ENCODE measurements at places on chromosomes 2 and 18.

GRCh38 chr2:28357055-28357454 lies 35.6 kb upstream of the FOSL2 start:
- DNase-seq = no peak

DNA sequence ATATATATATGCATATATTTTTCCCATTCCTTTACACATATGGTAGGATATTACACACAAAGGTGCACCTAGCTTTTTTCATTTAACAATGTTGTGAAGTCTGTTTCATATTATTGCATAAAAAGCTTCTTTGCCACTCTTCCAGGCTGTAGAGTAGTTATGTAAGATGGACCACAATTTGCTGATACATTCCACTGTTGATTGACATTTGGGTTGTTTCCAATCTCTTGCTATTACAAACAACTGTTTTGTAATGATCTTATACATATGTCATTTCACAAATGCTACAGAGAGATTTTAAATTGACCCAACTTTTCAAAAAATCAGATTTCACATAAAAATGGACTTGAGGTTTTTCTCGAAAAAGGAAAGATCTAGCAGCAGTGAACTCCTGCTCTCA lies 301.4 kb downstream of the CDCA7 start:
- no peak for DNase-seq

GRCh38 chr2:179596018-179596417 lies 265.4 kb downstream of the ZNF385B start:
- DNase-seq = no peak

DNA sequence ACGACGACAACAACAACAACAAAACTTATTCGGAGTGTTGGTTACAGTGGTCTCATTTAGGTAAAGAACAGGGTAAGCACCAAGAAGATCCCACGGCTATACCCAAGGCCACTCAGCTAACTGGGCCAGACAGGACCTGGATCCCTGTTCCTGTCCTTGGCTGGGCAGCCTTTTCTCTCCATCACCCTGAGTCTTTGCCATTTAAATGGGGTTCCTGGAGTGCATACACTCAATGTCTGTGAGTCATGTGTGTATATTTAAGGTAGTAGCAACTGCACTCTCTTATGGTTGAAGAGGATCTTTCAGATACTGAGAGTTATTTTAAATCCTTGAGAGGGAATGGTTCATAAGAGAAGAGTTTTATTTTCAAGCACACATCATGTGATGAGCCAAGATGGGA lies 35.3 kb downstream of the ADCYAP1 start:
- DNase-seq = no peak

- DNase-seq = no peak
Measured at GRCh38 chr2:204140246-204140645, 203.7 kb downstream of the ICOS start.

GRCh38 chr2:226758921-226759640 lies 40.5 kb downstream of the IRS1 start:
- DNase-seq = no peak

DNA sequence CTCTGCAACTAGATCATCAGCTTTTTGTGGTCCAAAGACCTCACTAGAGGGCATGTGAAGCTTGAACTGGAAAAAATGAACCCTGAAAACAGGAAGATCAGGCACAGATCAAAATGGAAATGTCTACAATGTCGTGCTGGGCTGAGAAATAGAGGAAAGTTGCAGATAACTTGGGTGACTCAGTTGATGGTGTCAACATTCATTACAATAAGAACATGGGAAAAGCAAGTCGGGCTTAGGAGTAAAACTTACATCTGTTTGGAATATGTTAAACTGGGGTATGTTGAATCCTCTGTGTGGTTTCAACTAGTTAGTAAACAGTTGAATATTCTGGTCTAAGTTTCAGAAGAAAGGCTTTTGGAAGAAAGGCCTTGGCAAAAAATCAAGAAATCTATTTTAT lies 940.4 kb downstream of the ERBB4 start:
- DNase-seq = no peak

GRCh38 chr2:106614511-106615291 lies 127.5 kb downstream of the CD8B2 start:
- DNase-seq = peak; percentile 92

GRCh38 chr2:120555092-120555491 lies 180.6 kb upstream of the GLI2 start:
- no peak for DNase-seq

GRCh38 chr2:147989809-147990403 lies 30.6 kb downstream of the ORC4 start:
- DNase-seq = peak; percentile 4

DNA sequence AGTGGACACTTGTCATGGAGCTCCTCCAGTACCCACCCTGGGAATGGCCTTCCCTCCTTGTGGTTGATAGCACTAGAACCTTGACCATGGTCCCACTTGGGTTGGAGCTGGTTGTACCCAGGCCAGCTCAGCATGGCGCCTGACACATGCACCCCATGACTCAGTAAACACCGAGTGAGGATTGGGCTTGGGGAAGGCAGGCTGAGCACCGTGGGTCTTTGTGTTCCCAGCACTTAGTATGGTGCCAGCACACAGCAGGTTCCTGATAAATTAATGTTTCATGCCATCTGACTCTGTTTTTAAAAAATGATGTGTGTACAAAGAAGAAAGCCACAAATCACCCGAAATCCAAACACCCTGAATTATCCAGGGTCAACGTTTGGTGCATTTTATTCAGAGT lies 69.8 kb downstream of the CIB4 start:
- no peak for DNase-seq

- DNase-seq = peak; percentile 37
Measured at GRCh38 chr2:71453404-71454220, at the start of gene DYSF. Gene DYSF, plus strand, starts transcription at chr2:71453561.

- DNase-seq = peak; percentile 79
Measured at GRCh38 chr2:41728788-41729338, 319.0 kb upstream of the PKDCC start.

DNA sequence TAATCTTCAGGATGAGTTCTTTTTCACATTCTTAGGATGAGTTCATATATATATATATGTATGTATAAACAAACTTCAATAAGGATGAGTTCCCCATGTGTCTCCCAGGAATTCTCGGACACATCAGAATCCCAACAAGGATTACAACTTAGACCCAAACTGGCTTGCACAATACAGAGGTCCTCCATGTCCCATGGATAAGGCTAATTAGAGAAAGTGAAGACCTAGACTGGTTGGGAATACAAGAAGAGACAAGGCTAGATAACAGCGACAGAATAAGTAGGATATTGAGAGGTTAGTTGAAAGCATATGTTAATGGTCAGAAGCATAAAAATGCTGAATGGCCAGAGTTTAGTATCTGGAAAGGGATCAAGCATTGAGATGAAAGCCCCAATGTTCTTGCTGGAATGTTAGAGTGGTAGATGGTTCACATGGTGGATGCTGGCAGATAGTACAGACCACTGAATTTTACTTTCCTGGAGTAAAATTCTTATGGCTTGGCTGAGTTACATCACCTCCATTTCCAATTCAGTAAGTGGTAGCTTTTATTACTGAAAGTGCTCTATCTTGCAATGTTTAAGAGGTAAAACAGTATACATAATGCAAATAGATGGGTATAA lies 154.9 kb upstream of the EPHA4 start:
- no peak for DNase-seq

- DNase-seq = no peak
Measured at GRCh38 chr2:111225856-111226255, 105.1 kb downstream of the BCL2L11 start.

DNA sequence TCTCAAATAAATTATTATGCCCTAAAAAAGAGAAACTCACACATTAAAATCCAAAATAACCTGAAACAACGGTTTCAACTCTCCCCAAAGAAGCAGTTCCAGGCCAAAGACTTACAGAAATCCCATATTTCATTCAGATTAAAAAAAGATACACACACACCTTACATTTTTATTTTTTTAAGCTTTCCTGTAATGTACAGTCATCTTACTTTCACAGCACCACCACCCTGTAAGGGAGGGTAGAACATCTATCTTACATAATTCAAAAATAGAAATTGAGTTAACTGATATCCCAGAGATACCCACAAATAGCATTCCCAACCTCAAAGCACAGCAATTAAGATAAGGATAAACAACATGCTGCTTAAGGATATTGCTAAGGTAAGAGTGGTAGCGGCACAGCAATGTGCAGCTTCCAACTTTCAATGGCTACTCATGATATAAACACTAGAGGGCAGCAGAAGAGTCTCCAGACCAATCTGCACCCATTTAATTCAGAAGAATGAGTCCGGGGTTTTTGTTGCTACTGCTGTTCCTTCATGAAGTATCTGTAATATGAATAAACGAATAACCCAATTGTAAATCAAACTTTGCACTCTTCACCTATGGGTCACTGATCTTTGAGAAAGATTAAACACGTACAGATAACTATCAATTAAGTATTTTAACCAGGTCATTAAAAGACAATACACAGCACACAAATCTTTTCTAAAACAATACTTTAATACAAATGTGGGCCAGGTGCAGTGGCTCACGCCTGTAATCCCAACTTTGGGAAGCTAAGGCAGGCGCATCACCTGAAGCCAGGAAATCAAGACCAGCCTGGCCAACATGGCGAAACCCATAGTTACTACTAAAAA lies 11.3 kb downstream of the GFPT1 start:
- peak; percentile 24 for DNase-seq

DNA sequence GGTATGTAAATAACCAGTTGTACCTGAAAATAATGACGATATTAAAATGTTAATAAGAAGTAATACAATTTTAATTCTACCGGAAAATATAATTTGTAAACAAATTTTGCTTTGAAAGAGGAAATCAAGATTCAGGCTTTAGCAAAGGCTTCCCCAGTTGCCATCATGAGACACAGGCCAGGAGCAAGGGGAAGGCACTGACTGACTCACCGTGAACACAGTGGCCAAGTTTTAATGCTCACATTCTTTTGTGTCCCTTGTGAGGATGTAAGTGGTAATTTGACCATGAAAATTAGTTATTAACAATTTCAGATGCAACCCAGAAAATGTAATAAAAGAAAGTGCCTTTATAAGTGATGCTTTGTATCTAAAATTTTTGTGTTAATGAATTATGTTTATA lies 164.1 kb downstream of the GREB1L start:
- DNase-seq = no peak

DNA sequence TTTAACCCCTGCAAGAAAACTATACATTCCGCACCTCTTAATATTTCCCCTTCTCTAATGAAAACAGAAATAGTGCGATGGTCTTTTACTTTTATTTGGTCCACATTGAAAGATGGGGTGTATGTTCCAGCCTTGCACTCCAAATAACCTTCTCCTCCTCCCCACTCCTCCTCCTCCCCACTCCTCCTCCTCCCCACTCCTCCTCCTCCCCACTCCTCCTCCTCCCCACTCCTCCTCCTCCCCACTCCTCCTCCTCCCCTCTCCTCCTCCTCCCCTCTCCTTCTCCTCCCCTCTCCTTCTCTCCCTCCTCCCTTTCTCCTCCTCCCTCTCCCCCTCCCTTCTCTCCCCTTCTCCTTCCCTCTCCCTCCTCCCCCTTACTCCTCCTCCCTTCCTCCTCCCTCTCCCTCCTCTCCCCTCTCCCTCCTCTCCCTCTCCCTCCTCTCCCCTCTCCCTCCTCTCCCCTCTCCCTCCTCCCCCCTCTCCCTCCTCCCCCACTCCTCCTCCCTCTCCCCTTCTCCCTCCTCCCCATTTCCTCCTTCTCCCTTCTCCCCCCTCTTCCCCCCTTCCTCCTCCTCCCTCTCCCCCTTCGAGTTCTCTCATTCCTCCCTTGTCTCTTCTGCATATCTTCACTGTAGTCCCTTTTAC lies 70.4 kb downstream of the ZNF532 start:
- no peak for DNase-seq

DNA sequence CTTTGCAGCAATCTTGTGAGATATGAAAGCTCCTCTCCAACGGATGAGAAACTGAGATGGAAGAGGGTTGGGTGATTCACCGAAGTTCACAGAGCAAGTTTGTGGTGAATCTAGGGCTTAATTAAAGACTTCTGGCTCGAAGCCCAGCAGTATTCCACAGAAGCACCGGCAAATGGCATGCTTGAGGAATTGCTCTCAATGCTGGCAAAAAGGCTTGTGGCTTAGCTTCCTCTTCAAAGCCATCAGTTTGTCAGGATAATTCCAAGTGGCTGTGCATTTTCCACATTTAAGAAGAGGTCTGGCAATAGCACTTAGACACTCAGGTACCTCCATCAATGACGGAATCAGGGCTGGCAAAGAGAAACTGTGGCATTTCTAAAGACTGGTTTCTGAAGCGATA lies 98.7 kb upstream of the SLC66A3 start:
- DNase-seq = no peak

DNA sequence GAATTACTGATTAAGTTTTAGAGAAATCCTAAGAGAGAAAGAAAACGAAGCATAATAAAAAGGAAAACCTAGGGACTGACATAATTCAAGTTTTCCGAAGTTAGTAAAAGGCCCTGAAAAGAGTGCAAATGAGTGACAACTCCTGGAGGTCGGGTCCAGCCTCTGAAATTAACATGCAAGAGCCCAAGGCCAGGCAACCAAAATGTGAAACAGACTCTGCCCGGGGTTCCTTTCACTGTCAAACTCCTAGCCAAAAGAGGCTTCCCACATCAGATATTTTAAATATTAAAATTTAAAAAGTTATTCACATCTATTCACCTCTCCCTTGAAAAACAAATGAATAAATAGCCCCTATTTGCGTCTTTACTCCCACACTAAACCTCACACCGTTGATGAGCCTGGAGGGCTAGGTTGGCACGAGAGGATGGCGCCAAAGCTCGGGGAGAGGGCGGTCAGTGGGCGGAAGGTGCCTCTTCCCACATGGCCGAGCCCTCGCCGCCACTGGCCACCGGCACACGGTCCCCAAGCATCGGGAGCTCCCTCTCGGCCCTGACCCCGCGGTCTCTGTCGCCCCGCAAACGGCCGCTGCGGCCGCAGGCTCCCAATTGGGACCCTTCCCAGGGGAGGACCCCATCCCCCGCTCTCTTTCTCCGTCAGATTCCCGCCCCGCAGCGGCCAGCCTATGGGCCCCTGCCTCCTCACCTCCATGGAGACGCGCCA lies 630 bp downstream of the PPM1G start:
- no peak for DNase-seq

- DNase-seq = no peak
Measured at GRCh38 chr2:157254041-157254440, 3.5 kb upstream of the GALNT5 start.

GRCh38 chr18:49915352-49915751 lies 102.0 kb upstream of the ACAA2 start:
- no peak for DNase-seq

DNA sequence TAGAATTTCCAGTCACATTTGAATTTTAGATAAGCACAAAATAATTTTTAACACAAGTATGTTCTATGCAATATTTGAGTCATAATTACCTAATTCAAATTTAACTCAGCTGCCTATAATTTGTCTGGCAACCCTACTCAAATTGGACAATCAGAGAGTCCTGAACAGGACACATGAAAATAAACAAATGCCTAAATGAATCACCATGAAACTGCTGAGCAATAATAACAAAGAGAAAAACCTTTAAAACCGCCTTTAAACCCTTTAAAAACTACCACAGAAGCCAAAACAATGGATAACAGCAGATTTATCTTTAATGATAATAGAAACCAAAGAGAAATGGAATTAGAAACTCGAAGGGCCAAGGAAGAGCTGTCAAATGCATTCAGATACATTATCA lies 39.5 kb downstream of the ARL4C start:
- no peak for DNase-seq
